HFFc6 (cell line): ENCODE measurements at places on chromosomes 1 and 21. TPM values are rescaled to one million over a fixed set of nuclear protein-coding genes. Genes with fewer than 3 reads are reported as not detected.
A peak's percentile ranks its signal among the peaks of the same experiment; 100 is the strongest.

- no peak for DNase-seq
These were observed 14.7 kb downstream of the ARID4B start for GRCh38 chr1:235313262-235313661.

DNA sequence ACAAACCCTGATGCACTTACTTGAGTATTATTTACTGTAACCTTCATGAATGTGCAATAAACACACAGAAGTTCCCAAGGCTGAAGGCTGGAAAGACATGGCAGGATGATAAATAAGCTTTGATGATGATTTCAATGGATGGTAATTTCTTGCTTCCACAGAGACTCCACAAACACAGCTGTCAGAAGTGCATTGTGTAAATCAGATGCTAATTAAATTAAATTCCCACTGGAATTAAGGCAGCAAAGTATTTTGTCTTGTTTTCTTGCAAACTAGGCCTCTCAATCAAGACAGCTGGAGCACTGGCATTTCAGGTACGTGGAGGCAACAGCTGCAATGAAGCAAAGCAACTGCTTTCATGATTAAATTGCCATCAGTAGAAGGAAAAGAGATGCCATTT is 24.1 kb downstream of the FAM177B start:
- DNase-seq, result no peak

- DNase-seq, result no peak
These were observed 36.6 kb downstream of the UBE2T start for GRCh38 chr1:202305168-202305567.

DNA sequence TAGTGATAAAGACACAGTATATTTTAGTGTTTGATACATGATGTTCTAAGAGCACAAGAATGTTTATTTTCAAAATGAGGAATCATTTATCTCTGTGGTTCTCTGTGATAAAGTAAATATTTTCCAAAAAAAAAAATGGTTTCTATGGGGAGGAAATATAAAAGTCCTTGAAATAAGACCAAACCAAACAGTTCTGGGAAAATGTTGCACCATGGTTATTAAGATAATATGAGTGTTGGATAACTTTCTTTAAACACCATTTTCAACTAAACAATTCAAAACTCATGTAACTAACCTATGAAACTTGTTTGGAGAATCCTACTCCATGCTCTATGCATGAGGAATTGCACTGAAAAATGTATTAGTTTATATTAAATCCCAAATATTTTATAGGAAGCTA is 184.6 kb downstream of the KCNT2 start:
- no peak for DNase-seq

DNA sequence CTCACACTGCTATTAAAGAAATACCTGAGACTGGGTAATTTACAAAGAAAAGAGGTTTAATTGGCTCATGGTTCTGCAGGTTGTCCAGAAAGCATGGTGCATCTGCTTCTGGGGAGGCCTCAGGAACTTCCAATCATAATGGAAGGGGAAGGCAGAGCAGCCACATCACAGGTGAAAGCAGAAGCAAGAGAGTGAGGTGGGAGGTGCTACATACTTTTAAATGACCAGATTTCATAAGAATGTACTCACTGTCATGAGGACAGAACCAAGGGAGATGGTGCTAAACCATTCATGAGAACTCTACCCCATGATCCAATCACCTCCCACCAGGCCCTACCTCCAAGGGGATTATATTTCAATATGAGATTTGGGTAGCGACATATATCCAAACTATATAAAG is 55.7 kb downstream of the MRPL39 start:
- no peak for DNase-seq

GRCh38 chr1:28172713-28173150 is 3.8 kb downstream of the PTAFR start:
- DNase-seq, result no peak

DNA sequence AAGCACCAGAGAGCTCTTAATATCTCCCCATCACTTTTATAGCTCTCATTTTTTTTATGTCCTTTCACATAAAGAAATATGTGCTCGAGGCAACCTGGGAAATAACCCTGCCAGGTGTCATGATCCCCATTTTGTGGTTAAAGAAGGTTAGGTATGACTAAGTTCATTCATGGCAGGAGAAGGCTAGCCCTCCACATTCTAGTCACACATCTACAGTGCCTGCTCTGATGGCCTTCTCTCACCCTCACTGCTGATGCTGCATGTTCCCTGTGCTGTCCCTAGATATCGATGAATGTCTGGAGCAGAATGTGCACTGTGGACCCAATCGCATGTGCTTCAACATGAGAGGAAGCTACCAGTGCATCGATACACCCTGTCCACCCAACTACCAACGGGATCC is 187.5 kb downstream of the TPR start:
- DNase-seq, result peak; percentile 16

- no peak for DNase-seq
These were observed 139.1 kb downstream of the PEX14 start for GRCh38 chr1:10613861-10614260.

GRCh38 chr21:33433001-33433400 is 29.8 kb downstream of the IFNGR2 start:
- DNase-seq, result no peak

GRCh38 chr1:184982002-184982954 is 8.0 kb upstream of the NIBAN1 start:
- DNase-seq, result peak; percentile 56

DNA sequence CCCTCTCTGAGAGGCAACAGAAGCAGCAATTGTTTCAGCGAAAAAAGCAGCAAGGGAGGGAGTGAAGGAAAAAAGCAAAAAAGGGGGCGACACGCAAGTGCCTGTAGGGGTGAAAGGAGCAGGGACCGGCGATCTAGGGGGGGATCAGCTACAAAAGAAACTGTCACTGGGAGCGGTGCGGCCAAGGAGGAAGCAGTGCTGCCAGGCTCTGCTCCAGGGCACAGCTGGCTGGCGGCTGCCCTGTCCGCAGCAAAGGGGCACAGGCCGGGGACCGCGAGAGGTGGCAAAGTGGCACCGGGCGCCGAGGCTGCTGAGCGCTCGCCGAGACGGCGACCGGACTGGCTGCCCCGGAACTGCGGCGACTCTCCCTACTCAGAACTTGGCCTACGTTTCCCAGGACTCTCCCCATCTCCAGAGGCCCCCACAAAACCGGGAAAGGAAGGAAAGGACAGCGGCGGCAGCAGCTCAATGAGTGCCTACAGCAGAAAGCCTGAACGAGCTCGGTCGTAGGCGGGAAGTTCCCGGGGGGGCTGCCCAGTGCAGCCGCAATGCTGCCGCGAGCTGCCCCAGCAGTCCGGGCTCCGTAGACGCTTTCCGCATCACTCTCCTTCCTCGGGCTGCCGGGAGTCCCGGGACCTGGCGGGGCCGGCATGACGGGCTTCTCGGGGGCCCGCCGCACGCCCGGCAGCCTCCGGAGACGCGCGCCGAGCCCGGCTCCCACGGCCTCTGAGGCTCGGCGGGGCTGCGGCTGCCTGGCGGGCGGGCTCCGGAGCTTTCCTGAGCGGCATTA is 1.0 kb upstream of the CDKN2C start:
- DNase-seq, result no peak

MTARC1 gene
- total RNA-seq, result 1.1 and 1.8 TPM in 2 replicates

CELA3B gene
- total RNA-seq, result not detected in 3 replicates

IQGAP3 gene
- 13.9 to 31.0 TPM (median 25.6 TPM) in 3 replicates for total RNA-seq

CADM3 gene
- 0.12 to 0.13 TPM in 2 of 3 replicates, not detected in the other for total RNA-seq

SCCPDH gene
- 22.2 to 27.0 TPM (median 26.1 TPM) in 3 replicates for total RNA-seq

FCAMR gene
- total RNA-seq, result not detected in 3 replicates

JAM2 gene
- total RNA-seq, result 0.19 to 0.47 TPM (median 0.36 TPM) in 3 replicates

C1orf116 gene
- 0.05 to 0.15 TPM (median 0.08 TPM) in 3 replicates for total RNA-seq
